Heart right ventricle (tissue), 16 donors: ENCODE measurements at places on chromosomes 3 and 15.

GRCh38 chr3:51622868-51623267 lies 48.2 kb upstream of the TEX264 start:
- H3K27ac ChIP-seq, result no peak overlapping the region
- H3K4me1 ChIP-seq, result peaks cover 8% of the 10 kb centered on the region
- H3K27me3 ChIP-seq, result no peaks in the 10 kb centered on the region
- DNase-seq, result no peak
- no peaks in the 10 kb centered on the region for H3K36me3 ChIP-seq

DNA sequence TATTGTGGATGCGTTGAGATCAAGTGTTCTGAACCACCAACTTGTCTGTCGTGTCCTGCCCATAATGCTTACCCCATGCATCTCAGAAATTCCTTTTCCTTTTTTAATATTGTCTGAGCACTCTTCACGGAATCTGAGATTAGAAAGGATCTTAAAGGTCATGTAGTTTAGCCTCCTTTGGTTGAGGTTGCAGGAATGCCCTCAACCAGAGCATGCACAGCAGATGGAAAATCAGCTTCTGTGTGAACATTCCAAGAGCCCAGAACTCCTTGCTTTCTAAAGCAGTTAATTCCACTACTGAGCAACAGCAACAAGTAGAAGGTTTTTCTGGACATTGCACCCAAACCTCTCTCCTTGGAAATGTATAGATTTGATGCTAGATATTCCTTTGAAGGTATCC lies 153.7 kb downstream of the TPRG1 start:
- no peak for DNase-seq
- no peak overlapping the region for H3K4me3 ChIP-seq
- H3K36me3 ChIP-seq, result no peaks in the 10 kb centered on the region
- no peaks in the 10 kb centered on the region for H3K4me1 ChIP-seq

GRCh38 chr3:78645628-78646310 lies 1122.0 kb downstream of the ROBO1 start:
- H3K36me3 ChIP-seq, result no peaks in the 10 kb centered on the region
- H3K4me3 ChIP-seq, result no peak overlapping the region
- H3K4me1 ChIP-seq, result no peaks in the 10 kb centered on the region
- DNase-seq, result peak; percentile 18
- H3K27ac ChIP-seq, result no peak overlapping the region
- no peaks in the 10 kb centered on the region for H3K27me3 ChIP-seq

GRCh38 chr15:70385052-70385451 lies 287.3 kb upstream of the TLE3 start:
- no peaks in the 10 kb centered on the region for H3K4me1 ChIP-seq
- H3K4me3 ChIP-seq, result no peak overlapping the region
- H3K36me3 ChIP-seq, result no peaks in the 10 kb centered on the region
- H3K27me3 ChIP-seq, result no peaks in the 10 kb centered on the region
- H3K27ac ChIP-seq, result no peak overlapping the region

- no peaks in the 10 kb centered on the region for H3K36me3 ChIP-seq
- H3K27ac ChIP-seq, result no peak overlapping the region
- H3K4me3 ChIP-seq, result no peak overlapping the region
- H3K4me1 ChIP-seq, result no peaks in the 10 kb centered on the region
- H3K27me3 ChIP-seq, result no peaks in the 10 kb centered on the region
Observed at GRCh38 chr15:51144021-51144532, 49.4 kb upstream of the TNFAIP8L3 start.
